Stomach (tissue), 19 donors: ENCODE measurements at places on chromosomes 1 and 21. TPM values are rescaled to one million over a fixed set of nuclear protein-coding genes. Genes with fewer than 3 reads are reported as not detected.
A peak's percentile ranks its signal among the peaks of the same experiment; 100 is the strongest.

DNA sequence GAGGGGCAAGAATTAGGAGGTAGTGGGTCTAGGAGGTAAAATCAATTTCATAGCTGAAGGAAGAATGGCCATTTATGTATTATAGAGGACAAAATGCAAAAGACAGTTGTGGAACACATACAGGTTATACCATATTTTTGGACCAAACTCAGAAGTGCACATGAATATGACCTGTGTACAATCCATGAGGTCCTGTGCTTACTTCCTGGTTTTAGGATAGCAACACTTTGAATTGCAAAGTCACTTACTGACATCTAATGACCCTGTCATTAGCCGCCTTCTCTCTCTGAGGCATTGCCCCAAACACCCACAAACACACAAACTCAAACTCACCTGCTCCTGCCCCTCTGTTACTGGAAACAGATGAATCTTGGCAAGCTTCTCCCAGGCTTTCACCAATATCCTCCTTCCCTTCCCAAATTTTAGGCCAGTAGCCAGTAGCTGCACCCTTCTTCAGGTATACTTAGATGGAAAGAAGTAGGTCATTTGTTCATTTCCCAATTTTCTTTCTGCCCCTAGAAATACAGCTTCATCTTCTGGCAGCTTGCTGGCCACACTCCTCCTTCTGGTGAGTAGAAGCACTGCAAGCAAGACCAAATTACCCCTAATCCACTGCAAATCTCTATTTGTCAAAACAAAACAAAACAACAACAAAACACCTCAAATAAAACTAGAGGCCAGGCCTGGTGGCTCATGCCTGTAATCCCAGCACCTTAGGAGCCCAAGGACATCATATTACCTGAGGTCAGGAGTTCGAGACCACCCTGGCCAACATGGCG lies 13.7 kb upstream of the RPL5 start:
- no peaks in the 10 kb centered on the region for H3K27me3 ChIP-seq

GRCh38 chr1:184911103-184911745 lies 63.1 kb downstream of the NIBAN1 start:
- H3K4me1 ChIP-seq, result peaks cover 3% of the 10 kb centered on the region
- H3K27ac ChIP-seq, result no peak overlapping the region
- DNase-seq, result no peak
- H3K36me3 ChIP-seq, result no peaks in the 10 kb centered on the region
- H3K27me3 ChIP-seq, result no peaks in the 10 kb centered on the region

DNA sequence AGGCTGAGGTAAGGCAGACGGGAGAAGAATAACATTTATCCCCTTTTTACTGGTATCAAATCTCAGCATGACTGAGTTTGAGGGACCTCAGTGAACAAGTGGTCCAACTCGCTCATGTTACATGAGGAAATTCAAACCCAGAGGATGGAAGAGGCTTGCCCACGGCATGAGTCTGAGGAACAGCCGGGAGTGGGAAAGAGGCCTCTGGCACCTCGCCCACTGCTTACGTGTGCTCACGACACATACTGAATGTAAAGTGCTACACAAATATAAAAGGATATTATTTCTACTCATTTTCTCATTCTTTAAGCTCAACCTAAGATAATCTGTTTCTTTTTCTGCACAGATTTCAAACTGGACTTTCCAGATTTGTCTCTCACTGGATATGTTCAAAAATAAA lies 14.7 kb downstream of the BEND5 start:
- H3K36me3 ChIP-seq, result peaks cover 31% of the 10 kb centered on the region
- H3K4me3 ChIP-seq, result no peak overlapping the region
- H3K27me3 ChIP-seq, result no peaks in the 10 kb centered on the region
- H3K4me1 ChIP-seq, result peaks cover 18% of the 10 kb centered on the region
- DNase-seq, result no peak

DNA sequence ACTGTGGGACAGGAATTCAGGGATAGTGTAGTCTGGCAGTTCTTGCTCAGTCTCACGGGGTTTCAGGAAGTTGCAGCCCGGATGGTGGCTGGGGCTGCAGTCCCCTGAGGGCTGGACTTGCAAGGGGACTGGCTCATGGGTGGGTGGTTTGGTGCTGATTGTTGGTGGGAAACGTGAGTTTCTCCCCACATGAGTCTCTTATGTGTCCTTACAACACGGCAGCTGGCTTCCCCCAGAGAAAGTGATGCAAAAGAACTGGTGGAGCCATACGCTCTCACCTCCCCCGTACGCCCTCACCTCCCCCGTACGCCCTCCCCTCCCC lies 64.9 kb downstream of the EVA1C start:
- no peak overlapping the region for H3K4me3 ChIP-seq
- H3K27me3 ChIP-seq, result no peaks in the 10 kb centered on the region
- no peak for DNase-seq
- peaks cover 8% of the 10 kb centered on the region for H3K4me1 ChIP-seq
- H3K36me3 ChIP-seq, result peaks cover 33% of the 10 kb centered on the region

DNA sequence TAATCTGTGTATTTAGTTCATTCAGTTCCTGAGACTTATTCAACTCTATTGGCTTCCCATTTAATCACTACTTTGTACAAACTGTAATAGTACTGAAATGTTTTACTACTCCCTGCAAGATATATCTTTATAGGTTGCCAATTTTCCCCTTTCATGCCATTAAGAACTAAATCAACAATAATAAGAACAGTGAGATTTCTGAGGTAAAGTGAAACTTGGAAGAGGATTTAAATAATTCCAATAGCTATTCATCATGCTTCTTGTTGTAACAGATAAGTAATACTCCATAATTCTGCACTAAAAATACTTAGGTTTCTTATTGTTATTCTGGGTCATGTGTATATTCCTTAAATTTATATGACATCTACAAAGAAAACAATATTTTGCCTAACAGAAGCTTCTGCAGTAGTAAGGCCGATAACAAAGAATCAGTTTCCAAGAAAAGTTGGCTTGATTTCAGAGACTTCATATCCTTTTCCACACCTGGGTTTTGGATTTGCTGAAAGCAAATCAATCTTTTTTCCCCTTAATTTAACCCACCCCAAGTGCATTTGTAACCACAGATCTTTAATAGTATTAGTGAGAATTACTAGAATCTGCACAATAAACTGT lies 258.3 kb downstream of the FAF1 start:
- no peaks in the 10 kb centered on the region for H3K27me3 ChIP-seq
- no peak overlapping the region for H3K27ac ChIP-seq
- no peak overlapping the region for H3K4me3 ChIP-seq
- DNase-seq, result no peak

- DNase-seq, result no peak
- H3K27me3 ChIP-seq, result no peaks in the 10 kb centered on the region
- H3K4me1 ChIP-seq, result peaks cover 89% of the 10 kb centered on the region
- no peak overlapping the region for H3K4me3 ChIP-seq
- peaks cover 100% of the 10 kb centered on the region for H3K36me3 ChIP-seq
Measured at GRCh38 chr1:156476501-156477298, 23.9 kb downstream of the MEF2D start.

GRCh38 chr1:24349891-24350290 lies 30.7 kb downstream of the GRHL3 start:
- H3K36me3 ChIP-seq, result no peaks in the 10 kb centered on the region
- H3K27me3 ChIP-seq, result no peaks in the 10 kb centered on the region
- no peak overlapping the region for H3K4me3 ChIP-seq
- no peaks in the 10 kb centered on the region for H3K4me1 ChIP-seq

- peak; percentile 73 for DNase-seq
- peaks cover 18% of the 10 kb centered on the region for H3K4me1 ChIP-seq
- peak overlapping the region; percentile 55 for H3K4me3 ChIP-seq
- H3K27ac ChIP-seq, result no peak overlapping the region
- peaks cover 17% of the 10 kb centered on the region for H3K27me3 ChIP-seq
- H3K36me3 ChIP-seq, result no peaks in the 10 kb centered on the region
Measured at GRCh38 chr1:10866321-10867093, 70.1 kb upstream of the CASZ1 start.

DNA sequence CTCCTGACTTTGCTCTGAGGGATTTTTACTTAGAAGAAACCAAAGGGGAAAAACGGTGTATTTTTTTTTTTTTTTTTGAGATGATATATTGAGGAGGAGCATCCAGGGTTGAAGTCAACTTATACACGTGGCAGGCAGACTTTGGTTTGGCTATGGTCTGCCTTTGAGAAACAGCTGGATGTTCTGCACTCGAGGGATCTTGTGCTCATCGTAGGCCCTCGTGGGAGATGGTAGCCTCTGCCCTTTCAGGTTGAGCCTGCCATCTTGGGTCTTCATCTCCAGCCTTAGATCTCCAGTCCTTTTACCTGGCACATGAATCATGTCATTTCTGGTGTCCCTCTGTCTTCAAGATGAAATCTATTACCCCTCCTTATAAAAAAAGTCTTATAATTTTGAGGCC lies 67.1 kb upstream of the UBE2U start:
- no peaks in the 10 kb centered on the region for H3K36me3 ChIP-seq
- H3K4me3 ChIP-seq, result no peak overlapping the region
- DNase-seq, result no peak
- H3K27ac ChIP-seq, result peak overlapping the region; percentile 20
- no peaks in the 10 kb centered on the region for H3K4me1 ChIP-seq

DNA sequence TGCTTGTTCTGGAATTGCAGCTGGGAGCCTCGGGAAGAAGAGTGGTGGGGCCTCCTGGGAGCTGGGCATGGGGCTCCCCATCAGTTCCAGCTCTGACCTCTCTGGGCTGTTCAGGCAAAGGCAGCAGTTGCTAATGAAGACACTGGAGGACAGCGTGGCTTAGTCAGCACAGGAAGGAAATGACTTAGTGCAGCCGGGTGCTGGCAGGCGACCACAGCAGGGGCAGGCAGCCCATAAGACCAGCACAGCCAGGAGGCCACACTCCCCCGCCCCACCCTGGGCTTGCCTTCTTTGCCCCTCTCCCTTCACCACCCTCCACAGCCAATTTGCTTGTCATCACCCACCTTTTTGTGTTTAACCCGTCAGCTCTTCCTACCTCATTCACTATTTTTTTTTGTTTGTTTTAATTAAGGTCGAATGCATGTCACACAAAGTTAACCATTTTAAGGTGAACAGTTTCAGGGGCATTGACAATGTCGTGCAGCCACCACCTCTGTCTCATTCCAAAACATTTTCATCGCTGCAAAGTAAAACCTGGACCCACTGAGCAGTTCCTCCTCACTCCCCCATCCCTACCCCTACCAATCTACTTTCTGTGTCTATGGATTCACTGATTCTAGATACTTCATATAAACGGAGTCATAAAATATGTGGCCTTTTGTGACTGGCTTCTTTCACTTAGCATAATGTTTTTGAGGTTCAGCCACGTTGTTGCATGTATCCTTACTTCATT lies 10.9 kb downstream of the OLIG2 start:
- H3K4me1 ChIP-seq, result no peaks in the 10 kb centered on the region
- H3K27ac ChIP-seq, result no peak overlapping the region
- H3K4me3 ChIP-seq, result no peak overlapping the region
- DNase-seq, result peak; percentile 32
- H3K27me3 ChIP-seq, result peaks cover 6% of the 10 kb centered on the region

DNA sequence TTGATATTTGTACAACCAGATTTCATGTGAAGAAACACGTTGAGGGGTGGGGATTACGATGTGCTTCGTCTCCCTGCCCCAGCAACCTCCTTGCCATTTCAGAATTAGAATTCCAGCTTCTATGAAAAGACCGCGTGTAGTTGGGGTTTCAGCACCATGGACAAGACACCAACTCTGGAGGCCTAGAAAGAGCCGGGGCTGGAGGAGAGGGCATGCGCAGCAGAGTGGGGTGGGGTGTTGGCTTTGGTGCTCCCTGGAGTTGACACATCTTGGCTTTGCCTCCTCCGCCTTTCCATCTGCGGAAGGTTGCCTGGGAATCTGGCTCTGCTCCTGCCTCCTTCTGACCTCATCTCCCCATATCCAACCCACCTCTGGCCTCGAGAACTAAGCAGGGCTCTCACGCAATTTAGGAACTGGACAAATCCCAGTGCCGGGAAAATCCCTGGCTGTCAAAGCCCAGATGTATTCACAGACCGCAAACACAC lies 11.8 kb downstream of the HTR6 start:
- H3K4me3 ChIP-seq, result no peak overlapping the region
- peak; percentile 43 for DNase-seq

DNA sequence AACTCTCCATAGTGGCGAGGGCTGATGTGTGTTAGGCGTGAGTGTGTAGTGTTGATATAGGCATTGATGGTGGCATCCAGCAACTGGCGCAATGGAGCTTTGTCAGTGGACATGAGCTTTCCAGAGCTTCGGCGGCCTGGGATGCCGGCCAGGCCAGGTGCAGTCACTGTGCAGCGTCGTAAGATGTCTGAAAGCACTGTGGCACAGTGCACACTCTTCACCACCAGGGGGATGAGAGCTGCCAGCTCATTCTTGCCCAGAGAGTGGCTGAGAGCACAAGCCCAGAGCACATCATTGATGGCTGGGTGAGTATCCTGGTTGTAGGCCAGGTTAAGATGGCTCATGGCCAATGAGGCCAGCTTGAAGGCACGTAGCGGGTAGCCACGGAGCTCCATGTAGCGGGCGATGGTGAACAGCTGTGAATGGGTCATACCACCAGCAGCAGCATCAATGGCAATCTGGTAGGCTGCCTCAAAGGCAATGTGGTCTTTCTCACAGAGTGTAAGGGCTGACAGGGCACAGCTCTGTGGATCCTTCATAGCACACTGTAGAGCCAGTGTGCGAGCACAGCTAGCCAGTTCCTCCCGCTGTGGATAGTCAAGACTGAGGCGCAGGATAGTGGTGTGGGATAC lies 6.7 kb downstream of the UROD start:
- no peaks in the 10 kb centered on the region for H3K27me3 ChIP-seq
- DNase-seq, result peak; percentile 82
- H3K4me3 ChIP-seq, result no peak overlapping the region
- H3K4me1 ChIP-seq, result peaks cover 13% of the 10 kb centered on the region
- H3K36me3 ChIP-seq, result peaks cover 4% of the 10 kb centered on the region

- H3K27me3 ChIP-seq, result no peaks in the 10 kb centered on the region
- H3K4me1 ChIP-seq, result no peaks in the 10 kb centered on the region
- no peak overlapping the region for H3K27ac ChIP-seq
- H3K4me3 ChIP-seq, result no peak overlapping the region
Measured at GRCh38 chr1:185337246-185337645, 20.2 kb upstream of the IVNS1ABP start.

GRCh38 chr1:235872270-235872669 lies 5.6 kb upstream of the LYST start:
- peaks cover 15% of the 10 kb centered on the region for H3K4me1 ChIP-seq
- H3K36me3 ChIP-seq, result no peaks in the 10 kb centered on the region
- no peaks in the 10 kb centered on the region for H3K27me3 ChIP-seq
- no peak overlapping the region for H3K4me3 ChIP-seq

- H3K4me1 ChIP-seq, result peaks cover 9% of the 10 kb centered on the region
- no peaks in the 10 kb centered on the region for H3K27me3 ChIP-seq
- no peak overlapping the region for H3K4me3 ChIP-seq
- H3K27ac ChIP-seq, result no peak overlapping the region
- no peaks in the 10 kb centered on the region for H3K36me3 ChIP-seq
Measured at GRCh38 chr1:192516776-192517297, 58.7 kb upstream of the RGS1 start.

GRCh38 chr1:100565533-100565932 lies 27.6 kb downstream of the GPR88 start:
- no peak for DNase-seq
- no peaks in the 10 kb centered on the region for H3K36me3 ChIP-seq
- no peak overlapping the region for H3K27ac ChIP-seq
- no peak overlapping the region for H3K4me3 ChIP-seq
- H3K27me3 ChIP-seq, result no peaks in the 10 kb centered on the region
- no peaks in the 10 kb centered on the region for H3K4me1 ChIP-seq

The MAB21L3 gene
- polyA plus RNA-seq, result not detected

The RGS7 gene
- 0.23 TPM for polyA plus RNA-seq

The SPRR2F gene
- 1.5 TPM for polyA plus RNA-seq

The SLC45A3 gene
- 3.8 TPM for polyA plus RNA-seq

The OR2AK2 gene
- not detected for polyA plus RNA-seq
